ENCODE measurements at places on chromosomes 16 and 17.

DNA sequence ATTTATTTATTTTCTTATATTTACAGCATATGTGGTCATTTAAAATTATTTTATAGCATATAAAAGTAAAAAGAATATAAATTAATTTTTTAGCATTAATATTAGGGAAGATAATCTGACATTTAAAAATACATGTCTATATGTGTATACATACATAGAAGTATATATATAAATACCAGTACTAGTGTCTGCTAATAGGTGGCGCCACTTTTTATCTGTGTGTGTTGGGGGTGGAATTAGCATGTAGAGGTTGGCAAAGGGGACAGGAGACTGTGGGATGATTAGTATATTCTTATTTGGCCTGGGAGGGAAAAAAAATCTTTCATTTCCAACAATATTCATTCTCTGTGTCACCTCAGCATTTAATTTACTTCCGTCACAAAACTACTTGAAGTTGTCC is 359.1 kb downstream of the WWOX start:
- DNase-seq = no peak

DNA sequence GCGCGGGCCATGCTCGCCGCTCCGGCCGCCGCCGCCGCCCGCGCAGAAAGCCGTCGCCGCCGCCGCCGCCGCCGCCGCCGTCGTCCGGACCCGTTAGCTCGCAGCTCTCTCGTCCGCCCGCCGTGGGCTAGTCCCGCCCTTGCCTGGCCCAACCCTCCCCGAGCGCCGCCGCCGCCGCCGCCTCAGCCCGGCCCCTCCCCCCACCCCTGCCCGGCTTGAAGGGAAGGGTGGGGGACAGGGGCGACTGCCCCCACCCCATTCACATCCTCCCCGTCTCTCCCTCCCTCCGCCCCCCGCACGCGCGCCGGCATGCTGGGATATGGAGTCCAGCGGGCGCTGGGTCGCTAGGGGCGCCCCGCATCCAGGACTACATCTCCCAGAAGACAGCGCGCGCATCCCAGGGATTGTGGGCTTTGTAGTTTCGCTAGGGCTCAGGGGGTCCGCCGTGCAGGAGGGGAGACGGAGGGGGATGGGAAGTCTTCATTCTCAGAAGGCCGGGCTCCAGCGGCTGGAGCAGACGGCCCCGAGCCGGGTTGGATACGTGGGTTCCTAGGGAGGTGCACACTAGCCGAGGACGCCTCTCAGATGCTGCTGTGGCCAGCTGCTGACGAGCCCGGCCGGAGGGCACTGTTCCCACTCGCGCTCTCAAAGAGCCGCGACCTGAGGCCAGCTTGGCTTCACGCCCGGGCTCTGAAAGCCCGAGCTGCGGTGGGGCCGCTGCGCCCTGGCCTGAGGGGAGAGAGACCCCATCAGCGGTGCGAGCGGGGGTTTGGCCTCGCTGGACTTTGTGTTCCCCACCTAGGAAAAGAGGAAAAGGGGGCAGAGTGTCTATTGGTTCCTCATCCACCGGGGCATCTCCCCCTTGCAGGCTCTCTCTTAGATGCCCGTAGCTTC is at the start of gene ST3GAL2:
ST3GAL2 (minus strand) TSS at position 132 of the 894 bp plus-strand sequence. CDS start 40,570 bp downstream, outside the sequence.
- DNase-seq = peak; percentile 96

DNA sequence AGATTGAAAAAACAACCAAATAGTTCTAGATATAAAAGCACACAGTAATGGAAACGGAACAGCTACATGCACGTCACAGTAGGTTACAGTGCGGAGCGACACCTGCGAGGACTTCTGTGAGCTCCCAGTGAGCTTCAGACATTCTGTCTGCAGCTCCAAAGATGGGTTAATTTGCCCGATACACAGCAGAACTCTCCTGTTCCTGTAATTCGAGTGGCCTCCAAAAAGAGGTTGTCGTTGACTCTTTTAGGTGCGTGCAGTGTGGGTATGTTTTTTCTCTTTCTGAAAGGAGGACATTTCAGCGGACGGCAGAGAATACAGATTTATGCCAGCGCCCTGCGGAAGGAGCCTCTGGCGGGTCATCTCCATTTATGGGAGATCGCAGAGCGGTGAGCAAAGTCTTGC is 2.9 kb downstream of the OR1F1 start:
- no peak for DNase-seq

DNA sequence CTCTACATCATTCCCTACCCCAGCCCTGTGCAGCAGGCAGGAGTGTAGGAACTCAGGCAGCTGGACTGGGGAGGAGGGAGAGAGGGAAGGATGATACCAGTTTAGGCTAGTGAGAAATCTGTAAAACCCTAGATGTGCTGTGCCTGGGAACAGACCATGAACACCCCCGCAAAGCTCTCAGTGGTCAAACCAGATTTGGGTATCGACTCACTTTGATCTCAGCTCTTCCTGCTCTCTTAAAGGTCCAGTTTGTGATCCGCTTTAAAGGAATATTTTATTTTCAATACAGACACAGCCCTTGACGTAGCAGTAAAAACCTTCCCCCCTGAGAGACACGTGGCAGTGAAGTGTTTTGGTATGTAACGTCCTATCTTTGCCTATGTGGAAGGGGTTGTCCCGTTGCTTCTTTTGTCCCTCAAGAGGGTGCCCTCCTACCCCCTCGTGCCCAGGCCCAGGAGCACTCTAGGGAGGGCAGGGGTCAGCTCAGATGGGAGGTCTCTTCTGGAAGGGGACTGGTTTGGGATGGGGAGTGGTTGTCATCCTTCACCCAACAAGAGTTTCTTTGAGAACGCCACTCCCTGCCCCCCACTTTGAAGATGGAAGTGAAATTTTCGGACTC is 19.3 kb upstream of the TBX2 start:
- no peak for DNase-seq
